ENCODE measurements at places on chromosomes 4 and X.

GRCh38 chr4:83522239-83522638 is 13.7 kb upstream of the GPAT3 start:
- no peak for DNase-seq
- H3K4me1 ChIP-seq: no peaks in the 10 kb centered on the region
- H3K27me3 ChIP-seq: peaks cover 12% of the 10 kb centered on the region
- H3K36me3 ChIP-seq: no peaks in the 10 kb centered on the region
- no peak overlapping the region for H3K27ac ChIP-seq
- H3K4me3 ChIP-seq: no peak overlapping the region

DNA sequence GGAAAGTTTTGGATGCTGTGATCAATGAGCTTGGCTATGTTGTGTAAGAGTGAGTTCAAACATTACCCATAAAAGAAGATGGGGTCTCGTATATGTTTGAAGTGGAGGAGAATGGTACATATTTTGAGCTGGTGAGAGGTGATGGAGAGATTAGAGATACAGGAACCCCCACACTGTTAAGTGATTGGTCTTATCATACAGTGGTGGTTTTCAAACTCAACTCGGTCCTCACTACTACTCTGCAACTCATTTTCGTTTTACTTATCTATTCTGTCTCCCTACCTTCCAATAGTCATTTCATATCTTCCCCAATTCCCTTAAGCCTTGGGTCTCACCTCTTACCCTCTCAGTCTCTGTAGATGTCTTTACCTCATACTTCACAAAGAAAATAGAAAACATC is 16.4 kb upstream of the TNIP3 start:
- peak overlapping the region; percentile 78 for H3K4me3 ChIP-seq
- peaks cover 27% of the 10 kb centered on the region for H3K36me3 ChIP-seq
- no peak for DNase-seq
- peaks cover 83% of the 10 kb centered on the region for H3K4me1 ChIP-seq
- peak overlapping the region; percentile 82 for H3K27ac ChIP-seq

GRCh38 chr4:159077702-159078495 is 25.0 kb upstream of the RAPGEF2 start:
- no peaks in the 10 kb centered on the region for H3K36me3 ChIP-seq
- DNase-seq: no peak
- peak overlapping the region; percentile 53 for H3K4me3 ChIP-seq

GRCh38 chr4:41844327-41844726 is 90.9 kb upstream of the TMEM33 start:
- H3K36me3 ChIP-seq: no peaks in the 10 kb centered on the region
- H3K27ac ChIP-seq: no peak overlapping the region
- peaks cover 19% of the 10 kb centered on the region for H3K27me3 ChIP-seq
- DNase-seq: no peak
- H3K4me3 ChIP-seq: no peak overlapping the region

GRCh38 chrX:43644124-43644701 is 11.9 kb upstream of the MAOA start:
- peak overlapping the region; percentile 70 for H3K27ac ChIP-seq
- peaks cover 37% of the 10 kb centered on the region for H3K27me3 ChIP-seq
- no peak for DNase-seq
- no peak overlapping the region for H3K4me3 ChIP-seq
- H3K4me1 ChIP-seq: peaks cover 17% of the 10 kb centered on the region

DNA sequence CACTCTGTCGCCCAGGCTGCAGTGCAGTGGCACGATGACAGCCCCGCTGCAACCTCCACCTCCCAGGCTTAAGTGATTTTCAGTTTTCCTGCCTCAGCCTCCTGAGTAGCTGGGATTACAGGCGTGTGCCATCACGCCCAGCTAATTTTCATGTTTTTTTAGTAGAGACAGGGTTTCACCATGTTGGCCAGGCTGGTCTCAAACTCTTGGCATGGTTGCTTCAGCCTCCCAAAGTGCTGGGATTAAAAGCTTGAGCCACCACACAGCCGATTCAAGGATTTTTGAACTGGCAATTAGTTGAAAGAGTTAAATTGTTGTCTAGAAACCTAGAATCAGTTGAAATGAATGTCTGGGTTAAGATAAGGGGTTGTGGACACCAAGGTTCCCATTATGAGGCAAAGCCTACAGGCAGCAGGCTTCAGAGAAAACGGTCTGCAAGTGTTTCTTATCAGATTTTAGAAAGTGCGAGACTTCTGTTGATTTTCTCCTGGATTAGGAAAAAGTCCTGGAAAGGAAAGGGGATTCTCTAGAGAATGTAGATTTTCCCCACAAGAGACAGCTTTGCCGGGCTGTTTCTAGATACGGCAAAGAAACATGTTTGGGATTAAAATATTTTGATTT is 8.3 kb upstream of the CCNI start:
- H3K27me3 ChIP-seq: no peaks in the 10 kb centered on the region
- DNase-seq: no peak
- H3K4me1 ChIP-seq: peaks cover 18% of the 10 kb centered on the region
- H3K27ac ChIP-seq: no peak overlapping the region
- no peaks in the 10 kb centered on the region for H3K36me3 ChIP-seq
- no peak overlapping the region for H3K4me3 ChIP-seq

GRCh38 chrX:91108761-91109160 is 325.9 kb upstream of the PABPC5 start:
- no peaks in the 10 kb centered on the region for H3K36me3 ChIP-seq
- H3K27ac ChIP-seq: no peak overlapping the region
- H3K4me3 ChIP-seq: no peak overlapping the region

DNA sequence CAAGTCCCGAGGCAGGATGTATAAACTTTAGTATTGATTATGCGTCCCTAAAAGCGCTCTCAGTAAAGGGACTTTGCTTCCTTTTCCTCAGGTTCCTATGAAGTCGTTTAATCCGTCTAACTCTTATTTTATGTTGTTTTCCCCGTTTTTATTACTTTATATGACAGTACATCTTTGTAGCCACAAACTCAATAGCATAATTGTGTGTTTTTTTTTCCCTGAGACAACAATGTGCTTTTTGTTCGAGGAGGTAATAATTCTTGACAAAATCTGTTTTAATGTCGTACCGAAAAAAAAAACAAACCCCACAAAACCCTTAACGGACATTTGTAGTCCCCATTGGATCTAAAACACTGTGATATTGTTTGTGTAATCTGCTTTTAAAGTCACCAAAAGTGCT is 17.9 kb upstream of the PPP2R3B start:
- peaks cover 6% of the 10 kb centered on the region for H3K36me3 ChIP-seq
- no peaks in the 10 kb centered on the region for H3K27me3 ChIP-seq
- H3K27ac ChIP-seq: no peak overlapping the region
- no peak for DNase-seq
- H3K4me1 ChIP-seq: no peaks in the 10 kb centered on the region

DNA sequence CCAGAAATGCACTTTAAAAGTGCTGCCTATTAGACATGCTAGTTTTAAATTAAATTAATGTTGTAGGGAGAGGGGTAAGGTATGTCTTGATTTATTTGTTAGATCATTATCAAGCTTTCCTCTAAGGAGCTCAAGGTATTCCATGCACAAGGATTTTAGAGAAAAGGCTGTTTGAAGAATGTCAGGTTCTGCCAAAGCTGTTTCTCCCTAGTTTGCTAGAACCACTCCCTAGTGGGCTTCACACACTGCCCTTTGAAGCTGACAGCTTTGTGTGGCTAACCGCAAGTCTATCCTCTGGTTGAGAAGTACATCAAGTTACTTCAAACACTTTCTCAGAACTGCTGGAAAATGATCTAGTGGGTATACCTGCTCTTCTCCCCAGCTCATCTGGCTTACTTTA is 32.3 kb downstream of the RASL11B start:
- H3K4me1 ChIP-seq: peaks cover 17% of the 10 kb centered on the region
- H3K4me3 ChIP-seq: no peak overlapping the region
- no peaks in the 10 kb centered on the region for H3K27me3 ChIP-seq

GRCh38 chr4:121668368-121669162 is 28.2 kb downstream of the ANXA5 start:
- no peaks in the 10 kb centered on the region for H3K4me1 ChIP-seq
- no peaks in the 10 kb centered on the region for H3K27me3 ChIP-seq
- DNase-seq: no peak
- peaks cover 68% of the 10 kb centered on the region for H3K36me3 ChIP-seq
- H3K27ac ChIP-seq: no peak overlapping the region
- no peak overlapping the region for H3K4me3 ChIP-seq

DNA sequence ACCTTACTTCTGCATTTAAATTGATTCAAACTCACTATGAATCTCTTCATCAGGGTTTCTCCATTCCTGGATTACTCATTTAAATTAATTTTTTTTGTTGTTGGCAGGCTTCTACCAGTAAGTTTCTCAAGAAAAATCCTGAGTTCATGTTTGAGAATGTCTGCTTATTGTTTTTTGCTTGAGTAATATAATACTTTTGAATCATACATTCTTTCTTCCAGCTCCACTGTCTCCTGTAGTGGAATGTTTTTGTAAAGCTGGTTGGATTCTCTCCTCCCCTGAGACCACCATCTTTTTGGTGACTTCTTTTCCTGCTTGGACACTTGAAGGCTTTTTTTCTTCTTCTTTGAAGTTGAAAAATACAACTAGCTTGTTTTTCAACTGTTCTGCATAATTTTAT is 4.3 kb upstream of the MID1IP1 start:
- no peak overlapping the region for H3K4me3 ChIP-seq
- H3K27me3 ChIP-seq: peaks cover 13% of the 10 kb centered on the region
- no peak overlapping the region for H3K27ac ChIP-seq
- H3K4me1 ChIP-seq: peaks cover 14% of the 10 kb centered on the region
- peaks cover 8% of the 10 kb centered on the region for H3K36me3 ChIP-seq

GRCh38 chr4:163166041-163166579 is 580 bp downstream of the NAF1 start:
- peak; percentile 80 for DNase-seq
- H3K4me3 ChIP-seq: peak overlapping the region; percentile 82
- no peaks in the 10 kb centered on the region for H3K27me3 ChIP-seq
- H3K36me3 ChIP-seq: peaks cover 56% of the 10 kb centered on the region
- peak overlapping the region; percentile 97 for H3K27ac ChIP-seq

DNA sequence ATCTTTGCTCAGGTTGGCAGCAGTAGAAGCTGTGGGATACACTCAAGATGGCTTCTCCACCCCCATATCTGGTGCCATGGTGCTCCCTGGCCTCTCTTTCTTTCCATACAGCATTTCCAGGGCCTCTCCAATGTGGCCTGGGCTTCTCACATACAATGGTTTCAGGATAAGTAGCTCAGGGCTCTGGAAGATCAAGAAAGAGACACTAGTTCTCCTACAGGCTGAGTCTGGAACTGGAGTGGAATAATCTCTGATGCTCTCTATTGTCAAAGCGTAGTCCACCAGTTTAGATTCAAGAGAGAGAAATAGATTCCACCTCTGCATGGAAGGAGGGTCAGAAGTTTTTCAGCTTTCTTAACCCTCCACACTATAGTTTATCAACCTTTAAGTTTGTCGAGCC is 138.2 kb upstream of the AADAT start:
- no peaks in the 10 kb centered on the region for H3K27me3 ChIP-seq
- DNase-seq: no peak
- H3K4me1 ChIP-seq: no peaks in the 10 kb centered on the region
- no peak overlapping the region for H3K27ac ChIP-seq
- H3K4me3 ChIP-seq: no peak overlapping the region

GRCh38 chr4:137663251-137664045 is 131.2 kb upstream of the PCDH18 start:
- no peaks in the 10 kb centered on the region for H3K36me3 ChIP-seq
- no peak overlapping the region for H3K27ac ChIP-seq
- no peaks in the 10 kb centered on the region for H3K27me3 ChIP-seq
- no peaks in the 10 kb centered on the region for H3K4me1 ChIP-seq
- DNase-seq: no peak

GRCh38 chr4:78481180-78481579 is 70.4 kb upstream of the ANXA3 start:
- no peaks in the 10 kb centered on the region for H3K4me1 ChIP-seq
- no peak overlapping the region for H3K4me3 ChIP-seq
- peaks cover 5% of the 10 kb centered on the region for H3K27me3 ChIP-seq
- H3K36me3 ChIP-seq: no peaks in the 10 kb centered on the region

DNA sequence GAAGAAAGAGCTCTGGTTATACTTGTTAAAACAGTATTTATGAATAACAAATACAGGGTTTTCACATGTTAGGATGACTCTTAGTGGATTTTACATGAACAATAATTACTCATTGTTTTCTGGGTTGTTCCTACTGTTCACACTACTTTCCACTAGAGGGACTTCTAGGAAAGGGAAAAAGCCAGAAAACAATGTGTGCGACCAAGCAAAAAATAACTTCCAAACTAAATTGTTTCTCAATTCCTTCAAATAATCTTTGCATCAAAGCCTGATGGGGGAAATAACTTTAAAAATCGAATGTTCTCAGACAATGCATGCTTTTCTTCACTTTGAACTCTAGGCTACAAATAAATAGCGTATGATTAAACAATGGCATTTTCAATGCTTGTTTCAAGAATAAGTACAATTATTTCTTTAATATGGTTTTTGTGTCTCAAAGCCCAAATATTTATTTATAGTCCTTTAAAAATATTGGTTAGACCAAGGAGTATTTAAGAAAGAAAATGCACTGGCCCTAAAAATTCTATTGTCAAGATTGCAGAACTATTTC is 72.1 kb upstream of the ETNPPL start:
- no peak overlapping the region for H3K27ac ChIP-seq
- no peaks in the 10 kb centered on the region for H3K36me3 ChIP-seq
- peaks cover 18% of the 10 kb centered on the region for H3K27me3 ChIP-seq
- H3K4me1 ChIP-seq: peaks cover 5% of the 10 kb centered on the region
- no peak overlapping the region for H3K4me3 ChIP-seq

- no peak for DNase-seq
- H3K27ac ChIP-seq: no peak overlapping the region
- no peak overlapping the region for H3K4me3 ChIP-seq
- H3K36me3 ChIP-seq: no peaks in the 10 kb centered on the region
- no peaks in the 10 kb centered on the region for H3K4me1 ChIP-seq
These were observed 264.0 kb upstream of the SLIT2 start for GRCh38 chr4:19987746-19988145.

DNA sequence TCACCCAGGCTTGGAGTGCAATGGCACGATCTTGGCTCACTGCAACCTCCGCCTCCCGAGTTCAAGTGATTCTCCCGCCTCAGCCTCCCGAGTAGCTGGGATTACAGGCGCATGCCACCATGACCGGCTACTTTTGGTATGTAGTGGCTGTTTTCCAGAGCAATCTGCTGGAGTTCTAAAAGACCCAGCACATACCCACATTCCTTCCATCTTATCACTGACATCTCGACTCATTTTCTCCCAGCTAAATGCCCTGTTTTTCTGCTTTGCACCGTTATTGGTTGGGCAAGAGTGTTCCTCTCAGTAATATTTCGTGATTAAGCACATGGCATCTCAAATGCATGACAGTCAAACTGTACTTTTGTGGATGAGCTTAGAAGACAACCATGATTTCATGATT is 53.7 kb downstream of the PRKX start:
- no peak overlapping the region for H3K27ac ChIP-seq
- H3K4me1 ChIP-seq: peaks cover 6% of the 10 kb centered on the region
- H3K36me3 ChIP-seq: peaks cover 47% of the 10 kb centered on the region
- no peaks in the 10 kb centered on the region for H3K27me3 ChIP-seq

- no peaks in the 10 kb centered on the region for H3K27me3 ChIP-seq
- DNase-seq: no peak
- no peak overlapping the region for H3K27ac ChIP-seq
These were observed 348.4 kb upstream of the FAT1 start for GRCh38 chr4:187071946-187072600.

DNA sequence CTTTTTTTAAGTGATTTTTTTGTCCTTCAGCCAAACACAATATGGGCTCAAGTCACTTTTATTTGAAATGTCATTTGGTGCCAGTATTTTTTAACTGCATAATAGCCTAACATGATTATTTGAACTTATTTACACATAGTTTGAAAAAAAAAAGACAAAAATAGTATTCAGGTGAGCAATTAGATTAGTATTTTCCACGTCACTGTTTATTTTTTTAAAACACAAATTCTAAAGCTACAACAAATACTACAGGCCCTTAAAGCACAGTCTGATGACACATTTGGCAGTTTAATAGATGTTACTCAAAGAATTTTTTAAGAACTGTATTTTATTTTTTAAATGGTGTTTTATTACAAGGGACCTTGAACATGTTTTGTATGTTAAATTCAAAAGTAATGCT is 62.1 kb downstream of the EDNRA start:
- no peak overlapping the region for H3K4me3 ChIP-seq
- peaks cover 27% of the 10 kb centered on the region for H3K27me3 ChIP-seq
- H3K36me3 ChIP-seq: no peaks in the 10 kb centered on the region
- H3K27ac ChIP-seq: no peak overlapping the region

Data from activated T-cell treated with anti-CD3 and anti-CD28 coated beads, Interleukin-2, amount 50 U/mL, for 24 hours (primary cell).